Urinary bladder (tissue), 4 donors: ENCODE measurements at places on chromosomes 5 and 9.

- DNase-seq, result no peak
Observed at GRCh38 chr9:70085241-70085640, 41.6 kb downstream of the MAMDC2 start.

DNA sequence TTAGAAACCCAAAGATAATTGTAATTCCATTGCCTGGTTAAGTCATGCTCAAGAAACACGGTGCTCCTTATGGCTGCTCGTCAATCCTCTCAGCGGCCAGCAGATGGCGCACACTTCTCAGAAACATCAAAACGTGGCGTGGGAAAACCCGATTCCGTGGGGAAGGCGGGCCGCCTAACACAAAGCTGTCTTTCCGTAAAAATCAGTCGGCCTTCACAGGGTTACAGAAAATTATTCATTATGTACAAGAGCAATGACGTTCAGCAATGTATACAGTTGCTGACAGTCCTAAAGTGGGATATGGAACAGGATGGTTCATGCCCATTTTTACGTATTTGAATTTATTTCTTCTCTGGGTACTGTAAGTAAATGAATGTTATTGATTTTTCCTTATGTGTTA, 83.5 kb downstream of the PDE4D start:
- DNase-seq, result no peak

DNA sequence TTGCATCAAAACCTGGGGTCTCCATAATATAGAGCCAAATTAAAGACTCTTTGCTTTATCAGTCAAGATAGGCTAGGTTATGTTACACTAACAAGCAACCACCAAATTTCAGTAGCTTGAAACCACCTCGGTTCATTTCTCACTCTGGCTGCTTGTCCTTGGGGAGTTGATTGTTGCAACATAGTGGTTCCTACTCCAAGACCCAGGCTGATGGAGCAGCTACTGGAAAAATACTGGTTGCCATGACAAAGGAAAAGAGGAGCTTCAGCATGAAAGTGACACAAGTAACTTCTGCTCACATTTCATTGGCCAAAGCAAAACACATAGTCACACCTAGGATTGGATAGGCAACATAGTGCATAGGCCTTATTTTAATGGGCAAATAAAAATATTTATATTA, 18.5 kb upstream of the RCL1 start:
- no peak for DNase-seq

DNA sequence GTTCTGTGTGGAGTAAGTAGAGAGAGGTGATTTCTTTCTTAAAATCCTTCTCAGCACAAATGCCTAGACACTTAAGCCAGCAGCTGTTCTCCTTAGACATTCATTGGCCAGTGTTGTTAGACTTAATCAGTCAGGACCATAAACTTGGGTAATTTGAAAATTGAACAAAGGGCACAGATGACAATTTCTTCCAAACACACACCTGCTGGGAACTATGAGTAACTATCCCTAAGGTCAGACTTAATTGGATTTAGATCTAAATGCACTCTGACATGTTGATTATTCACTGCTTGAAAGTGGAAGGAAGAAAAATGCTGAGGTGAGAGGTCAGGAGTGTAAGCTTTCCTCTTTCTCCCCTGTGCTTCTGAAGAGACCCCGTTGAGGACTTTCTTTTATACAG, 1083.7 kb upstream of the DMAC1 start:
- no peak for DNase-seq

GRCh38 chr5:16489322-16489791, 23.8 kb upstream of the ZNF622 start:
- DNase-seq, result no peak

GRCh38 chr5:72386639-72387038, 66.5 kb downstream of the PTCD2 start:
- no peak for DNase-seq

DNA sequence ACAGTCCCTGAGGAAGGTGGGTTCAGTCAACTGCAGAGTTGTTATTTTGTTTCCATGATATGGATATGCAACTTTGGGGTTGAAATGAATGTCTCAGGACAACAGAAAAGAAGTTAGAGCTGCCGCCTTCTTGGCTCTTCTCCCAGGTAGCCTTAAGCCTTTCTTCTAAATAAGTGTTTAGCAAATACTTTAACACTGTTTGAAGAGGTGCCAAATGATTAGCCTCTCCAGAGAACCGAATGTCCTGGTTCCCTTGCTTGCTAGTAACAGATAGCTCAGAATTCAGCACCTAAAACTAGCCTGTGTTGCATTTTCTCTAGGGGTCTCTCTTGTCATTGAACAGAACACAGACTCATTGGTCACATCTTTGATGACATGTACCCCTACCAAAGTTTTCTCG, 127.7 kb upstream of the PIK3R1 start:
- DNase-seq, result no peak

DNA sequence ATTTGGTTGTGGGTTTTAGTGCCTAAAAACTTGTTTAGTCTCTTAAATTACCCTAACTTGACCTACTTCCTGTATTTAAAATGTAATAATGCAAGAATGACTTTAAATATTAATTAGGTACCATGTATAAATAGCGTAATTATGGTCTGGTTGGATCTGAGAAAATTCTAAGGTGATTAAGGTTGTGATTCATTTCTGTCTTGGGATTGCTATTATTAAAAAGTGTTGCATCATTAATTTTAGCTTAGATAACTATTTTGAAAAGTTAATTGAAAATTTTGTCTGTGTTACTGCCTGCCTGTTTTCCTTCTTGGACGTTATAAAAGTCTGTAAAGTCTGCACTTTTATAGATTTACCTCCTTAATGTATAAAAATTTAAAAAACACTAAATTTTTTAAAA, 11.8 kb downstream of the LRRC70 start:
- DNase-seq, result no peak

DNA sequence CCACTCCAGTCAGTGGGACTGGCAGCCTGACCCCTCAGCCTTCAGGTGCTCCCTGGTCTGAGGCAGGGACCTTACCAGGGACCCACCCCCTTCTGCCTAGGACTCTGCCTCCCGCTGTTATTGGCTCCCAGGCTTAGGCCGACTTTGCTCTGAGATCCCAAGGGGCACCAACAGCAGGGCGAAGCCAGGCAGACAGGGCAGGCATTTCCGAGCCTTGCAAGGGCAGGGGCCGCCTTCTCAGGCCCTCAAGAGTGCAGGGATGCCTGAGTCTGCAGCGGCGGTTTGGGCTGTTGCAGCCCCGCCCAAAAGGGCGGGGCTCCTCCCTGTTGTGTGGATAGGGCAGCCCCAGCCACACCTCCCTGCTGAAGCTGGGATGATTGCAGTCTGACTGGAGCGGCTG, 644.6 kb downstream of the PRR16 start:
- DNase-seq, result no peak

DNA sequence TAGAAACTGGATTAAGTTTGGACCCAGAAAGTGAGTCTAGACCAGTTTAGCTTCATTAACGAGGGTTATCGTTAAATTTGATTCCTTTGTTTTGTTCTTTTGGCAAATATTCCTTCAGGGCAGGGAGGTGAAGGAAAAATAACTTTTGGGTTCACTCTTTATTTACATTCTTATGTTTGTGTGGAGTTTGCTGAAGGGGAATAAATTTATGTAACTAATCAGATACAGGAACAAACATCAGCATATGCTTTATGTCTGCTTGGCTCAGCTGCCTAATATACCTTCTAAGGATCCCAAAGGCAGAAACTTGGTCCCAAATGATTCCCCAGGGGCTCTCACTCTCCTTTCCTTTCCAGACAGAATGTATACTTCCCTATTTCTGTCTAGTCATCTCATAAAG, 132.4 kb downstream of the MCTP1 start:
- DNase-seq, result no peak

DNA sequence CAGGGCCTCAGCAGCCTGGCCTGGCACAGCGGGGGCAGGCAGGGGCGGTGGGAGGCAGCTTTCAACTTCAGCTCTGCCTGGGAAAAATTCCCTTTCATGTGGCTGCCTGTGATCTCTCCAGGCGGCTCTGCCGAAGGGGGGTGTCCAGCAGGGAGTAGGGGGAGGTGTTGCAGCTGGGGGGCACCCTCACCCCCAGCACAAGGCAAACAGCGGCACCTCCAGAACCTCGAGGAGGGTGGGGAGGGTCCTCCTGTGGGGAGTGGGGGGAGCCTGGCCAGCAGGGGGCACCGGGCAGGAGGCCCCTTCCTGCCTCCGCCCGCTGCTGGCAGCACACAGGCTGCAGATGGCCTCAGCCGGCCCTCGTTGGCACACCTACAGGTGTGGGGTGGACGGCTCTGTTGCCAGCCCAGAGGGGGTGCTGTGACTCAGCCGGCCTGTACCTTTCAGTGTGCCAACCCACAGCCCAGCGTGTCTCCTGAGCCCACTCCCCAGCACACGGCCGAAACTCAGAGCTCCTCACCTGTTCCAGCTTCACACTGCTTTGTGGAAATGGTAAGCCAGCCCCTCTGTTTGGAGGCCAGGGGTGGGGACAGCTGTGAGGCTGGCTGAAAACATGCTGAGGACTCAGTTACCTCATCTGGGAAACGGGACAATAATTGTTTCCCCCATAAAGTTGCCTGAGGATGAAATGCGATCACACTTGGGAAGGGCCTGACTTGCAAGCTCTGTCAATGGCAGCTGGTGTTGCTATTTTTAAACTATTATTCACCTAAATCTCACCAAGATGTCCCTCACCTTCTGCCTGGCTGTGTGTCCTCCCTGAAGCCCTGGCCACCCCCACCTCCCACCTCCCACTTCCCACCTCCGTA, 37.0 kb downstream of the CXXC5 start:
- no peak for DNase-seq

- DNase-seq, result no peak
Observed at GRCh38 chr5:103262422-103262871, 3.9 kb downstream of the MACIR start.

DNA sequence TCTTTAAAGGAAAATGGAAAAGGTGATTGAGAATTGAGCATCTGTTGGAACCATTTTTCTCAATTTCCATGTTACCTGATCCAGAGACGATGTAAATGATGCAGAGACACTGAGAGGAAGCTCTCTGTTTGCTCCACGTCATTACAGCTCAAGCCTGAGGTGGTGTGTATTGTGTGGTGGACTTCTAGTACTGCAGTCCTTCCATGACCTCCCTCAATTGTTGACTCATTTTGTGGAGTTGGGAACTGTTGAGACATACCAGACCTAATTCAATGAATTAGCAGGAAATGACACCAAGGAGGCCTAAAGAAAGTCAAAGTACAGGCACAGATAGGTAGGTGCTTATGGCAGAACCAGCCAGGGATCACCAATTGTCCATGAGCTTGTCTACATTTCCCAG, 15.6 kb upstream of the LVRN start:
- no peak for DNase-seq

DNA sequence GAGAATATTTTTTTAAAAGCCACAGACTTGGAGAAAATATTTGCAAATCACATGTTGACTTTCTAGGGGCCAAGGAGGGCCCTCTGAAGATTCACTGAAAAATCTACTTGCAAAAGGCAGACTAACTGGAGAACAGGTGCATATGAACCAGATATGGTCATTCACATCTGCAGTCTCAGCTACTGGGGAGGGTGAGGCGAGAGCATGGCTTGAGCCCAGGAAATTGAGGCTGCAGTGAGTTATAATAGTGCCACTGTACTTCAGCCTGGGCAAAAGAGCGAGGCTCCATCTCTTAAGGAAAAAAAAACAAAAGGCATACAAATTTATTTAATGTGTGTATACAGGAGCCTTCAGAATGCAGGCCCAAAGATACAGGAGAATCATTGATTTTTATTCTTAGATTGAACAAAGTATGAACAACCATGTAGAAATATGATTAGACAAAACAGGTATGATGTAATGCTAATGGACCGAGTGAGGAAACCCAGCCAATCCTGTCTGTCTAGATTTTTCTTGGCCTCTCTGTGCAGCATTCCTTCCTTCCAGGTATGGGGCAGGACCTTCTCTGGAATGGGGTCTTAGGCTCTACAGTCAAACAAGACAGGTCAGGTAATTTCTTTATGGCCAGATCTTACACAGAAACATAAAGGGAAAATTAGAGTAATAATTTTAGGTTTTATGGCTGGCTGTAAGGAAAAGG, 15.3 kb upstream of the SLC27A6 start:
- DNase-seq, result no peak

DNA sequence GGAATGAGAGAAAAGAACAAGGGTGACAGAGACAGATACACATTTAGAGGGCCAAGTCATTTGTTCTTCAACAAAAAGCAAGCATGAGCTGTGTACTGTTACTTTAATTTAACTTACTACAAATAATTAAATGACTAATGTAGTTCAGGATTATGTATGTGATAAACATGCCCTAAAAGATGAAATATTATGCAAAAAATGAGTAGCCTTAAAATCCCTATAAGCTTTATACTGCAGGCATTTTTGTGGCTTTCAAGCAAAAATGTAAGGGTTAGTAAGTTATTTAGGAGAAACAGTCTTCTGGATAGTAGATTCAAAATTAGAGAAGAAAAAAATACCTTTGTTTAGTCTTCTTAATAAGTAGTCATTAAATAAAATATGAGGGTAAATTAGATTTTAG, 431.2 kb downstream of the CSNK1G3 start:
- DNase-seq, result no peak

DNA sequence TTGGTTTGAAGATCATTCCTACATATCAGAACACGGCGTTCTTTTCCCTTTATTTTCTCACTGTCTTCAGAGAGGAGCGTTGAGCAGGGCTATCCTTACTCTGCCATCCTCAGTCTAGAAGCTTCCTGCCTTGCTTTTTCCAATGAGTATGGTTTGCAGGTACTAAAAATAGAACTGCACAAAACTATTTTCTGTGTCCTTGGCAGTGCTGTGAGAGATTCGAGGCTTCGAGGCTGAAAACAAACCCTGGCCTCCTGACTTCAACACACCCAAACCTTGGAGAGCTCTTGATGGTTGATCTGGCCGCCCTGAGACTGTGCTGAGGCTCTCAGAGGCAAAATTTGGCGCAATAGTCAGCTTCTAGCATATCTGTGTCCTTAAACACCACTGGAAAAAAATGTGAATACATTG, 78.9 kb downstream of the GOLPH3 start:
- DNase-seq, result no peak

- DNase-seq, result no peak
Observed at GRCh38 chr9:4666042-4666699, at the start of gene SPATA6L. Gene SPATA6L (minus strand): TSS chr9:4666480. CDS start chr9:4666250, 230 bp downstream.

DNA sequence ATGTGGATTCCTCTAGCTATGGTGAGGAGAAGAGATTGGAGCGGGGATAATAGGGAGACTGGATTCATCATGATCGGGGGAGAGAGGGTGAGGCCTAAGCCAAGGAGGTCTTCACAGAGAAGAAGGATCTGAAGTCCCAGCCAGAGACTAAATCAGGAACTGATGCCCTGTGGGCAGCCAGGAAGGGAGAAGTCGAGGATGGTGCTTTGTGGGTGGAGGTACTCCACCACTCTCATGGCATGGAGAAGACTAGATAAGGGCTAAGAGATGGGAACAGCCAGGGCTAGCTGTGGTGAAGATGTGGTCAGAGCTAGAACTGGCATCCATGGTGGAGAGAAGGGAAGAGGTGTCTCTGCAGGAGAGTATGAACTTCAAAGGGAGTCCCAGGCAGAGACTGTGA, 3.0 kb upstream of the RGS14 start:
- DNase-seq, result no peak

DNA sequence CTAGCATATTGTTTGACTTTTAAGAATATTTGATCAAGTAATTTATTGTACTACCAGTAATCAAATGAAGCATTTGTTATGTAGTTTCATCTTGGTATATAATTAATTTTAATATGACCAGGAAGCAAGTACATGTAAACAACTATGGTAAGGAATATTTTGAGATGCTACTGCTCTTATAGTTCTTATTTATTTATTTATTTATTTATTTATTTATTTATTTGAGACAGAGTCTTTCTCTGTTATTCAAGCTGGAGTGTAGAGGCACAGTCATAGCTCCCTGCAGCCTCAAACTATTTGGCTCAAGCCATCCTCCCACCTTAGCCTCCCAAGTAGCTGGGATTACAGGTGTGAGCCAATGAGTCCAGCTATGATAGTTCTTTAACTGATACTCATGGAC, 8.1 kb downstream of the PPIP5K2 start:
- DNase-seq, result no peak
